ENCODE measurements at places on chromosomes 2 and 18.

- DNase-seq: no peak
Measured at GRCh38 chr18:76353046-76353445, 142.0 kb downstream of the ZNF516 start.

DNA sequence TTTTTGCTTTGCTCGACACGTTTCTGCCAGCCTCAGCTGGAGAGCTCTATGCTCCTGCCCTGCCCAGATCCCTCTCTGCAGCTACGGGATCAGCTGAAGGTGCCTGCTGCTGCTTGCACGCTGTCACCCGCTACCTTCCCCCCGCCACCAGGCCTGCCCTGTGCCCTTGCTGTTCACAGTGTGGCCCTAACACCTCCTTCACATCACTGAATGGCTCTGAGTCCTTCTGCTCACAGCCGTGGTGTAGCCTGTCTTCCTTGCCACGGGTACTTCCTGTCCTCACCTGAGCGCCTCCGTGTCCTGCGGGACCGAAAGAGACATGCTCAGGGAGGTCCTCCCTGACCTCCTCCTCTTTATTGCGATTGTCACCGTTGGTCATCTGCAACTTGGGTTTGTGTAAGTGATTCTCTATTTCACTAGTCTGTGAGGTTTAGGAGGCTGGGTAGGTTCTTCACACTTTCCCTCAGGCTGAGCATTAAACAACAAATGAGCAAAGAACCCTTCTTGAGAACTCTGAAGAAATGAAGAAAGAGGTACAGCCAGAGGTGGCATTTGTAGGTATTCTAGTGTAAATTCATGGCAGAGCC is 127.5 kb downstream of the NCK2 start:
- DNase-seq: no peak

DNA sequence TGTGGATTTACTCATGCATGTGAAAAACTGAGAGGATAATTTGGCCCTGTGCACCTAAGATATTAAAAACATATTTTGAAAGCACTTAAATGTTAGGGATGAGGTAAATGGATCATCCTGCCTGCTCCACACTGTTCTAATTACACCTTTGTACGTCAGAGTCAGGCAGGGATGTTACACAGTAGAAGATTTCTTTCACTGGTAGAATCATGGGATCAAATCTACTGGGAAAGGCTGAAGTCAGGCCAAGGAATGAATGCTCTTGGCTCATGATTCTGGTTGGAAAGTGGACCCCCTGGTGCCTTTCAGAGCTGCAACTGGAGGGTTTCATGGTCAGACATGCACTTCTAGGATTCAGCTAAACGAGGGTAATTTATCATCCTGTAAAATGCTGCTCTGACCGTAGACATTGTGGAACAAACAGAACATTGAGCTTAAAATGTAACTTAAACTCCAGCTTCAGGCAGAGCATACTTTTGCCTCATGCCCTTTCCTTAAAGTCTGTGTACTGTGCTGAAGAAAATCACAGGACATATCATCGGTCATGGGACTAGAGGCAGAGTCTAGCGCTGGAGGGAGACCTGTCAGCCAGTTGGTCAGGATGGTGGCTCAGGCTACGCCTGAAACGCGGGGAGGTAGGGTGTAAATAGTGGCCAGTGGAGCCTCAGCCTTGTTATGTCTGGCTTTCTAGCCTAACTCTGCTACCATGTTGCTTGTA is 4.9 kb downstream of the KCNE4 start:
- no peak for DNase-seq

- DNase-seq: no peak
Measured at GRCh38 chr2:29562319-29562718, 359.1 kb downstream of the ALK start.

GRCh38 chr2:11314487-11314886 is 29.9 kb downstream of the ROCK2 start:
- DNase-seq: no peak

- DNase-seq: peak; percentile 71
Measured at GRCh38 chr2:38146907-38147307, 71.0 kb upstream of the CYP1B1 start.

DNA sequence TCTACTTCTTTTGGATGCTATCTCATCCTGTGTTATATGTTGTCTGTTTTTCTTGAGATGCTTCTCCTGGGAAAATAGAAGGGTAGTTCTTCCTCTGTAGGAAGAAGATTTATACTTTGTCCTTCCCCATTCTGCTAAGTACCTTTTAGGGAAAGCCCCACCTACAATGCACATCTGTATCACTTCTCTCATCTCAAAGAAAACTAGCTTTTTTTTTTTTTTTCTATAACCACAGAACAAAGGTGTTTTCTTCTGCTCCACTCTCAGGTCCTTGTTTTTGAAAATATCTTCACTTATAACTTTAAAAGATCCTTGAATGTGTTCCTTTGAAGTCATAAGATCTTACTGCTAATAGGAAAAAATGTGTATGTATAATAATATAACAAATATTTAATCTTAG is 30.8 kb downstream of the CCDC150 start:
- peak; percentile 21 for DNase-seq

DNA sequence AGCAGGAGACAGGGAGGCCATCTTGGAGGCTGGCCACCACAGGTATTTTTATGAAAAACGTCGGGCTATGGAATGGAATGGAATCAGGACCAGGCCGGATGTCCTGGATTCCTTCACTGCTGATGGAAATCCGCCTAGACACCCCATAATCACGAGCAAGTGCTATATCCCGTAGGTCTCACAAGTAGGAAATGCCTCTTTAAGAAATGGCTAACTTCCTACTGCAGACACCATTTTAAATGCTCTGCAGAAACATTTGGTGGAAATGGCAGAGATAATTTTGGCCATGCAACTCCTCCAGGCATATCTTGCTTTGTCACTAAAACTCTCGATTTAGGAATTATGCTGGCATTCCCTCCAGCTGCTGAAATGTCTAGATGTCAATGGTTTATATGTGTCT is 18.0 kb downstream of the ID2 start:
- DNase-seq: no peak

- no peak for DNase-seq
Measured at GRCh38 chr2:73297151-73297559, 3.8 kb upstream of the EGR4 start.

GRCh38 chr2:181807526-181807925 is 84.0 kb upstream of the ITPRID2 start:
- no peak for DNase-seq

- no peak for DNase-seq
Measured at GRCh38 chr18:50458796-50459195, 84.0 kb downstream of the SKA1 start.

DNA sequence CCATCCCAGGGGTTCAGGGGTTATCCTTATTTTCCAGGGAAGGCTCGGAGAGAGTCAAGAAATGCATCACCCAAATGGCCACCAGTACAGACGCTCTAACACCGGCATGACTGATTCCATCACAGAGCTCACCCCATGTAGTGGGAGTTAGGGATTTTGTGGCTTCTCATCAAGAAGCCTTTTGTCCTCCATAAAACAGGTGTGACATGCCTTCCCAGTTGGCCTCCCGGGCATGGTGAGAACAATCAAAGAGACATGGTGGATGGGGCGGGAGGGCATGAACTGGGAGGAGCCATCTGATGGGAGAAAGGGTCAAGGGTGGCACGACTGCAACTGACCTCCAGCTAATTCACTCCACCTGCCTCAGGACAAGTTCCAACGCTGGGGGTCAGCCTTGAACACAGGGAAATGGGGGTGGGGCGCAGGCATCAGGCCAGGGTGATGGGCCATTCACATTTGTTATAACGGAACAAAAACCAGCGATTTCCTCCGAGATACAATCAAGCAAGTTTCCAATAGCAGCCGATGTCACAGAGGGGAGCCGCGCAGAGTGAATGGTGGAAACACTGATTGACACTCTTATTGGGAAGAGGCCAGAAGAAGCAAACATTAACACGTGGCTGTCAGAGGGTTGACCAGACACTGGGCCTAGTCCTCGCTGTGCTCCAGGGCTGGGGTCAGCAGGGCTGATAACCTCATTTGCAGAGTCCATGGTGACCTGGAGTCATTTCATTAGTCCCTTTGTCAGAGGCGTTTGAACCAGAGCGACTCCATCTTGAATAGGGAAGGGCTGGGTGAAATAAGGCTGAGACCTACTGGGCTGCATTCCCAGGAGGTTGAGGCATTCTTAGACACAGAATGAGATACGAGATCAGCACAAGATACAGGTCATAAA is 80.5 kb upstream of the HPCAL1 start:
- DNase-seq: no peak

- DNase-seq: no peak
Measured at GRCh38 chr2:176137252-176137580, 7.7 kb downstream of the HOXD8 start.

- DNase-seq: no peak
Measured at GRCh38 chr2:123073371-123073770, 951.7 kb upstream of the CNTNAP5 start.

DNA sequence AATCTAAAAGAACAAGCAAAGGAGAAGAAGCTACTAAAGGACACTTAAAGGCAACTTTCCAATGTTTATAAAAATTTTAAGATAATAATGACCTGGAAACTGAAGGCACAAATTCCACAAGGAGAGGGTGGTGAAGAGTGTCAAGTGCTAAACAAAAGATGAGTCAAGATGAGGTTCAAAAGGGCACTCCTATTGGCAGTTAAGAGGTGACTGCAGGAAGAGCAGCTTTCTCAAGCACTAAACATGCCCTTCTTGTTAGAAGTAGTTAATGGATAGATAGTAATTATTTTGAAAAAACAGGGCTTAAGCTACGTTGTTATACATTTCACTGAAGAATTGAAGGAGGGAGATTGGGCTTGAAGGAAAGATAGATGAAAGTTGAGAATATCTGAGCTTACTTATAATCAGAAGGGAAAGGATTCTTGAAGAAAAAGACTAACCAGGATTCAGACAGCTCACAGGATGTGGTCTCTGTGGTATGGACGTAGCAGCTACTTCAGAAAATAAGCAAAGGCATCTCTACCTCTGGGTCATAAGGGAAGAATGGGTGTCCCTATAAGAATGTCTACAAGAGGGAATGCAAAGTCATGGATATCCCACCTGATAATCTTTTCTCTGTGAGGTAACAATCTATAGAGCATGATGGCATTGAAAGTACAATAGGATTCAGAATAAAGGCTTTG is 454.7 kb upstream of the SLC39A10 start:
- no peak for DNase-seq

DNA sequence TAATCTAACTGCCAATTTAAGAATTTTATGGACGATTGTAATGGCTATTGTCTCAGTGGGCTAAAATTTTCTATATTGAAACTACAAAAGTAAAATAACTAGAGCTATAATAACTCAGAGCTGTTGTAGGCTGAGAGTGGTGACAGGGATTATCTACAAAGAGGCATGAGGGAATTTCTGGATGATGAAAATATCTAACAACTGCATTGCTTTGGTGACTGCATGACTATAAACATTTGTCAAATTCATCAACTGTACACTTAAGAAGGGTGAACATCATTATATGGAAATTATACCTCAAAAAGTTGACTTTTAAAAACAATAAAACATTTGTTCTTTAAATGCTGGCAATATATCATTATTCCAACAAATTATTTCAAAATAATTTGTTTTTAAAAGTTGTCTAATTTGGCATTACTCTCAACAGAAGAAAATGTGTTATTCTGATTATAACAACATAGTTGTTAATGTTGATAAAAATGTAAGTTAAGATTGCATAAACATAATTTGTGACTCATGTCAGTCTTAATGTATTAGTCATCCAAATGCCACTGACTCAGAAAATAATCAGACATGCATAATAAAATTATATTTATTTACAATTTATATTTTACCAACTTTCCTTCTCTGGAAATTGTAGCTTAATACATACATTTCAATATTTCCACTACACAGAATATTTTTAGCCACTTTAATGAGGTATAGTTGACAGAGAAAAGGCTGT is 865.1 kb upstream of the VRK2 start:
- DNase-seq: no peak

DNA sequence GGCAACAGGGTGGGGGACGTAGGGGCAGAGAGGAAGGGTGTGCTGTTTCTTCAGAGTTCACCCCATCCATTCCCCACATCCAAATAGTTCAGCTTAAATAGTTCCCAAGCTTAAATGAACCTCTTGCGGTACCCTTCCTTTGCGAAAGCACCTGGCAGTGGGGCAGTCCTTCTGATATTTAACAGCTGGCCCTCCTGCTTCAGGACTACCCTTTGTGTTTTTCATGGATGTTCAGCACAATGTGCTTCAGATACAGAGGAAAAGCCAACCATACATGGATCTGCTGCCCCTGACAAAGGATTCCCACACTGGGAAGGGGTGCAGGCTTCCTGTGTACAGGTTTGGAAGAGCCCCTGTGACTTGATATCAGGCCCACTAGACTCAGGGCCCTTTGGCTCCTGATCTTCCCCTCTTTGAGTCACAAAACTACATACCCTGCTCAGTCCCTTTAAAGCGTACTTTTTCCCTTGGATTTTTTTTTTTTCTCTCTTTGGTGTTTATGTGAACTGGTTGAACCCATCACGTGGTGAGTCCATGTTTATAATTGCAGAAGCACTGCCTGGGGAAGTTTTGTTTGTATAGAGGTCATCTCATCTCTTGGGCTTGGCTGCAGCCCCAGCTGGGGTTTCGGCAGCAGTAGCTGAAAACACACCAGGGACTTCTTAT is 45.3 kb upstream of the IGFBP5 start:
- DNase-seq: no peak

- DNase-seq: no peak
Measured at GRCh38 chr2:100957996-100958653, 44.0 kb upstream of the RPL31 start.

GRCh38 chr2:5123582-5124196 is 568.5 kb upstream of the SOX11 start:
- DNase-seq: no peak

GRCh38 chr2:74906395-74906794 is 52.0 kb upstream of the POLE4 start:
- no peak for DNase-seq

GRCh38 chr18:50619861-50620275 is 60.0 kb downstream of the MAPK4 start:
- no peak for DNase-seq

- DNase-seq: no peak
Measured at GRCh38 chr2:176639671-176640070, 370.4 kb downstream of the MTX2 start.

- DNase-seq: no peak
Measured at GRCh38 chr2:10629819-10630532, 59.8 kb downstream of the NOL10 start.

GRCh38 chr2:86623494-86624266 is at the start of gene RNF103:
Gene RNF103, minus strand, starts transcription at chr2:86623865. Its CDS starts 979 bp downstream, at chr2:86622886.
- peak; percentile 93 for DNase-seq

- no peak for DNase-seq
Measured at GRCh38 chr2:181223234-181223633, 234.0 kb upstream of the ITGA4 start.

- peak; percentile 24 for DNase-seq
Measured at GRCh38 chr2:150485114-150485870, 2.2 kb downstream of the RND3 start.

GRCh38 chr2:61471905-61472805 is 1.3 kb upstream of the USP34 start:
- peak; percentile 23 for DNase-seq

- no peak for DNase-seq
Measured at GRCh38 chr2:31049916-31050588, 88.2 kb downstream of the GALNT14 start.

GRCh38 chr18:11091746-11092145 is 57.6 kb downstream of the PIEZO2 start:
- DNase-seq: no peak

Data from GM10248 (cell line).